ENCODE measurements at places on chromosomes 1 and 21. TPM values are rescaled to one million over a fixed set of nuclear protein-coding genes. Genes with fewer than 3 reads are reported as not detected.

The RNF186 gene
- not detected for total RNA-seq

The C1orf52 gene
- total RNA-seq, result 10.6 TPM

The ANKRD34A gene
- 0.15 TPM for total RNA-seq

The BCL2L15 gene
- total RNA-seq, result not detected

The NGF gene
- total RNA-seq, result 1.5 TPM

The LIPI gene
- not detected for total RNA-seq

The MAP3K7CL gene
- 38.0 TPM for total RNA-seq

The FNDC5 gene
- total RNA-seq, result 2.0 TPM

The SLC44A5 gene
- under 0.01 TPM for total RNA-seq

The SPATA45 gene
- not detected for total RNA-seq

The CLCA4 gene
- total RNA-seq, result not detected

The UAP1 gene
- total RNA-seq, result 63.3 TPM

The CD34 gene
- 0.90 TPM for total RNA-seq

The PDE9A gene
- total RNA-seq, result 1.7 TPM

The CYP4Z1 gene
- total RNA-seq, result not detected

The TBX19 gene
- total RNA-seq, result 0.53 TPM

The OR14K1 gene
- not detected for total RNA-seq

The GRIK3 gene
- not detected for total RNA-seq

Measured in smooth muscle cell of the coronary artery (primary cell).